ENCODE measurements at places on chromosomes 12 and 14.

GRCh38 chr12:1474574-1475153 lies 119.7 kb downstream of the FBXL14 start:
- DNase-seq, result peak; percentile 74

DNA sequence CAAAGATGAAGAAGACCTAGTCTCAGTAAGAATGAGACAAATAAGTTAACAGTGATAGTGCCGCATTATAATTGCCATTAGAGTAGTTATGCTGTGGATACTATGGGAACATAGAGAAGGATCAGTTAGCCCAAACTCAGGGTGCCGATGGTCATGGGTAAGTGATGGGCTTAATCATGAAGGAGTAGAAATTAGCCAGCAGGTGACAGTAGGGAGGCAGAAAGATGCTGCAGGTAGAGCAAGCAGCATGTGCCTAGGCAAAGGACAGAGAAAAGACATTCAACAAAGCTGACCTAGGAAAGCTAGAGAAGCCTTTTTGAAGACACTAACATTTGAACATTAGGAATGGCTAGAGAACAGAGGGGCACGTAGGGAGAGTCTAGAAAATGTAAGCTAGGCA lies 30.6 kb upstream of the PTPRQ start:
- DNase-seq, result no peak

DNA sequence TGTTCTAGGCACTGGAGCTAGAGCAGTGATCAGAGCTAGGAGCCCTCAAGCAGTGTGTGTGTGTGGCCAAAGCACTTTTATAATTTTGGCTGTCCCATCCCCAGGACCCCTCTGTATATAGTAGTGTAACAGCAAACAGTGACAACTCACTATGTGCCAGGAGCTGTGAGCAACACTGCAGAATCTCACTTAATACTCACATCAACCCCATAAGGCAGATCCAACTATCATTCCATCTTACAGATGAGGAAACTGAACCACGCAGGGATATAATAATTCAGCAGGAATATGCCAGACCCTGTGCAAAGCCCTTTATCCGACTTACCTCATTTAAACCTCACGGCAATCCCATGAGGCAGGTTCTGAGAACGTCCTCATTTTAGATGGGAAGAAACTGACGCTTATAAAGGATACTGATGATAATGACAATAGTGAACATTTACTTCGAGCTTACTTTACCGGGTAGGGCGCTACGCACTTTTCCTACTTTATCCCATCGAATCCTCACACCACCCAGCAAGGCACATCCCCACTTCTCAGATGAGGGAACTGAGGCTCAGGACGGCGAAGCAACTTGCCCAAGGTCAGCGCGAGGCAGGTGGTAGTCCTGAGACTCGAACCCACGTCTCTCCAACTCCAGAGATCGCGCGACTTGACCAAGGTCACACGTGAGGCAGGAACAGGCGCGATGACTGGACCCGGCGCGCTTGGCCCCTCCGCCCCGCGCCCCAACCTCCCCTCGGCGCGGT lies 687 bp downstream of the RAB35 start:
- DNase-seq, result no peak

DNA sequence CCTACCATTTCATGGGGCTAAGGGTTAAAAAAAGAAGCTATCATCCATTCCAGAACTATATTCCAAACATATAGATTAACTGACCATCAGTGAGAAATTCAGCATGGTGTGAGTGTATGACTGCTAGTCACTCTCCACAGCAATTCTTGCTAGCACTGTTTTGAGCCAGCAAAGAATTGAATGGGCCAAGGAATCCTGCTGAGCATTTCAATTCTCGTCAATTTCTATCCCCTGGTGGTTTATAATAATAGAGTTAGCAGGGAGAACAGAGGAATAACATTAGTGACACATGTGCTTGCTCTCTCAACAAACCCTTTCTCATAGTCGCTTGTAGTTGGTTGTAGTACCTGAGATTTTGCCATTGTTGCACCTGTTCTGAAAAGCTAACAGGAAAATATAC lies 7.2 kb downstream of the MBIP start:
- no peak for DNase-seq

- peak; percentile 77 for DNase-seq
Observed at GRCh38 chr14:94601884-94602391, 10.3 kb upstream of the SERPINA3 start.

- no peak for DNase-seq
Observed at GRCh38 chr12:46693034-46693433, 132.8 kb downstream of the SLC38A4 start.

- DNase-seq, result no peak
Observed at GRCh38 chr14:50086321-50086711, 30.1 kb downstream of the VCPKMT start.
